Stimulated activated CD4-positive, alpha-beta T cell treated with anti-CD3 and anti-CD28 coated beads, Interleukin-1b, Interleukin-23, amount 100 ng/mL, for 1 hour (primary cell): ENCODE measurements at places on chromosomes 2 and 18.

- DNase-seq = no peak
Observed at GRCh38 chr2:146916914-146917313, 927.9 kb upstream of the ACVR2A start.

- DNase-seq = no peak
Observed at GRCh38 chr2:46574457-46575355, 95.3 kb downstream of the TMEM247 start.

DNA sequence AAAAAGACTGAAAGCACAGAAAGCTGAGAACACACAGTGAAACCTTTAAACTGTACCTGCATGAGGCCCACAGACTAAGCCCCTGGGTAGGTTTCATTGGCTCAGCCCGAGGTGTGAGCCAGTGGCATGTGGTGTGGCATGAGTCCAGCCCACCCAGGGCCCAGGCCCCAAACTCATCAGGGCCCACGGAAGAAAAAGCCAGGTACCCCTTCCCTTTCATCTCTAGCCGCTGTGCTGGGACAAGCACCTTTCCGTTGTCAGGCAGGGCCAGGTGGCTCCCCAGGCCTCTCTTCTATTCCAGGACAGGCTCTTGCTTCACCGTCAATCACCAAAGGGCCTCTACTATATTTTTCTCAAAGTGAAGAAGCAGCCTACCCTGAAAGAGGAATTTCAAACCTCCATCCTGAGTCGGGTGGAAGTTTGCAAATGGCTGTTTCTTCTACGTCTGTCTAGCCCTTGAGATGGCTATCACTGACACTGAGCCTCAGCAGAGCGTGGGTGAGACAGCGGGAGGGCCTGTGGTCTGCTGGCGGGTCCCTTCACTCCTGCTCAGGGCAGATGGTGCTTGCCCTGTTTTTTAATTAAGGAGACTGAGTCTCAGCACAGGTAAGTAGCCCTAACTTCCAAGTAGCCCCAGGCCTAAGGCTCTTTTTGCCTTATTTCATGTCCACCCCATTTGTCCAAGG, 8.6 kb downstream of the DNAJB2 start:
- no peak for DNase-seq

DNA sequence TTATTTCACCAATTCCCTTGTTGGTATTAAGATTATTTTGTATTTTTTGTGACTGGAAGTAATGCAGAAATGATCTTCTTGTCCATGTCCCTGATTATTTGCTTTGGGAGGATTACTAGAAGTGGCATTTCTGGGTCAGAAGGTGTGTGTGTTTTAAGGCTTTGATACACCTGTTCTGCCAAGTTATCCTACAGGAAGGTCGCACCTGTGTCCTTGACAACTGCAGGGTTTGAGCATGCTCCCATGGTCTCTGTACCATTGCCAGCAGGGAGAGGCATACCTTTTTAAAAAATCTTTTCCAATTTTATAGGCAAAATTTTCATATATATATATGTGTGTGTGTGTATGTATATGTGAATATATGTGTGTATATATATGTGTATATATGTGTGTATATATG, 29.7 kb downstream of the KDM3A start:
- no peak for DNase-seq

GRCh38 chr2:122651780-122652179, 896.3 kb downstream of the TSN start:
- DNase-seq = no peak

GRCh38 chr2:222893716-222894115, 32.9 kb downstream of the ACSL3 start:
- DNase-seq = no peak

DNA sequence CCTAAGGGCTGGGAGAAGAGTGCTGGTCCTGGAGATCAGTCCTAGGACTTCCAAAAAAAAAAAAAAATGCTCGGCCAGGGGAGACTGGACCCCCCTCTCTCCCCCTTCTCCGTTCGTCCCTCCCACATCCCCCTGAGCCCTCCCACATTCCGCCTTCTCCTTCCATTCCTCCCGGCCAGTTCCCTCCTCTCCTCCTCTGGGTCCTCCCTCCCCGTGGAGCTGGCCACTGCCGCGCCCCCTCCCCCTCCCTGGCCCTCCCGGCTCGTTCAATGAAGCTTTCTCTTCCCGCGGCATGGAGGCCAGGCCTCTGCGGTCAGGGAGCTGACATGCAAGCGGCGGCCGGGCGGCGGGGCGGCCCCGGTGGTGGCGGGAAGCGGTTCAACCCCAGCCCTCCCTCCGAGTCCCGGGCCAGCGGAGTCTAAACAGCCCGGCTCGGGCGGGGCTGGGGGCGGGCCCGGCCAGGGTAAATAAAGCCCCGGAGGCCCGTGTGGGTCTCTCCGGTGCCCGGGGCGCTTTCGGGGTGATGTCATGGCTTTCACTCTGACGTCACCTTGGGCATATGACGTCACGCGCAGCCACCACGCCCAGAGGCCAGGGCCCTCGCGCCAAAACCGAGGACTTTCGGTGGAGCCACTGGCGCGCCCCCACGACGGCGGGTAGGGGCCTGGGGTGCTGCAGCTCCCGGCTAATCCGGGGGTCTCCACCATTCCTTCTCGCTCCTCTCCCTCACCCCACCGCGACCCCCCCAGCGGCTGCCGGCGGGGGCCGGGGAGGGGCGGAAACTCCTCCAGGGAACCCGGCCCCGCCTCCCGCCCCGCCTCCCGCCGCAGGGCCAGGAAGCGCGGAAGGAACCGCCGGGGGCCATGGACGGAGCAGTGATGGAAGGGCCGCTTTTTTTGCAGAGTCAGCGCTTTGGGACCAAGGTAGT, at the start of the genes DOK1 and LOXL3:
Gene DOK1 (plus strand): TSS at position 829 of the 928 bp plus-strand sequence. CDS start 35 bp downstream, at position 864.
Gene LOXL3 (minus strand): TSS at position 51 of the 928 bp plus-strand sequence. CDS start 1,308 bp downstream, outside the sequence.
- DNase-seq = peak; percentile 58

GRCh38 chr2:143581134-143581533, 451.9 kb downstream of the ARHGAP15 start:
- DNase-seq = no peak

DNA sequence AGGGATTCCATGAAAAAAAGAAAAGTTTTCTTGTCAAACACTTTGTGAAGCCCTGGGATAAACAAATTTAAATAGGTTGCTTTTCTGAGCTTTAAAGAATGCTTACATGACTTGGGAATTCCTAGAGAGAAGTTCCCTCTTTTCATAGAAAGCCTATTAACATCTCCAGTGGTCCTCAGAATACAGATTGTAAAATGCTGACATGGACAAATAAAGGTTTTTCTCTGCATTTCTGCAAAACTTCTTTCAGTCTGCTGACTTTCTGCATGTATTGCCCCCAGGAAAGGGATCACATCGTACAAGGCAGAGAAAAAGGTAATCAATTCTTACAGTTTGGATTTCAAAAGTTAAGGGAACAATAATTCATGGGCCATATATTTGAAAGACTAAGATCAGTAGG, 20.6 kb downstream of the ZNF385B start:
- no peak for DNase-seq
